ENCODE measurements at places on chromosomes 5 and 9. TPM values are rescaled to one million over a fixed set of nuclear protein-coding genes. Genes with fewer than 3 reads are reported as not detected.

DNA sequence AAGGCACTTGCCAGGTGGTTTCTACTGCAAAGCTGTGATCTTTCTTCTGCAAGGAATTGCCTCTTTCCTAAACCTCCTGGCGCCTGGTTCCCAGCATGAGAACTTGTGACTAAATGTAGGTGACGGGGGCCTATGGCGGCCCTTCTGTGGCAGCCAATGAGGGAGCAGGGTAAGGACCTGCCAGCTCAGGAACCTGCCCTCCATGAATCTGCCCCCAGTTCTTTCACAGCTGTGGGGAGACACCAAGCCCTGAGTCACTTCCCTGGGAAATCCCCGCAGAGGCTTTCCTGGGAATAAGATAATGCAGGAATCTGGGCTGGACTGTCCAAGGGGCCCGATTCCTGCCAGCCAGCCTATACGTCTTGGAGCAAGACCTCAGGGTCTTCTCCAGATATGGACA is 56.7 kb upstream of the CTNNA1 start:
- no peak for DNase-seq

DNA sequence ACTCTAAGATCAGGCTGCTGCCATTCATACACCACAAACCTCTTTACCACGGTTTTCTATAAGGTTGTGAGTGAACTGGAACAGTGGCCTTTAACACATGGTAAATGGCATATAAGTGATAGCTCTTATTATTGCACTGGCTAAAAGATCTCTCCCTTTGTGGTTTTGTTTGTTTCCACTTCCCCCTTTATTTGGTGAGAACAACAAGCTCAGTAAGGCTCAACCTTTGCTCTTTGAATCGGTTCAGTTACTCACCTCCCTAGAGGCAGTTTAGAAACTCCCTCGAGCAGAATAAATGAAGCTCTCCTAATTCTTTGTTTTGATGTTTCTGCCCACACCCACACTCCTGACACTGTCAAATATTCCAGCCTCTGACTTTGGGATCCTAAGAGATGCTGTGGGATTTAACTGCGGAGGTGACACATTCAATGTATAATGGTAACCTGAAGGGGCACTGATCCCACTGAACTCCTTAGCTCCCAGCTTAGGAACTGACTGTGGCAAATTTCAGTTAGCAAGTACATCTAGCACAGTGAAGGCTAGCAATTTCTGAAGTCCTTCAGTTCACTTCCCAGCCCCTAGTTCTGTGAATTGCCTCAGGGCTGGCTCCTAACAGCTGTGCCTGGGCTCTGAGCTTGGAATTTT is 22.5 kb upstream of the RAD23B start:
- no peak for DNase-seq

DNA sequence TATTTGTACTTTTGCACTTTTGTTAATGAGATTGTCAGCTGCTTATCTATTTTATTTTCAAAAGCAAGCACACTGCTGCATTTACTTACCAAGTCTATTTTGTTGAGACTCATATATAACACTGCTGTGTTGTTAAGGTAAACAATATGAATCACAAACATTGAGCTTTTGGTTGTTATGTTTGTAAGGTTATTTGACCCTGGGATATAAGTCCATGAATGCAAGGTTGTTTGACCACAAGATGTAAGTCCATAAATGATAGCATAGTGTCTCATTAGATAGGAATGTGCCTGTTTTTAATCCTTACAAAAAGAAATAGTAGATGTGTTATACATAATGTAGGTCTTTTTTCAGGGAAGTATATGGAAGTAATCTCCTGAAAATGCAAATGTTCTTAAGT is 845.9 kb downstream of the CDH9 start:
- no peak for DNase-seq

- no peak for DNase-seq
Observed at GRCh38 chr9:81373294-81373693, 316.1 kb downstream of the TLE1 start.

DNA sequence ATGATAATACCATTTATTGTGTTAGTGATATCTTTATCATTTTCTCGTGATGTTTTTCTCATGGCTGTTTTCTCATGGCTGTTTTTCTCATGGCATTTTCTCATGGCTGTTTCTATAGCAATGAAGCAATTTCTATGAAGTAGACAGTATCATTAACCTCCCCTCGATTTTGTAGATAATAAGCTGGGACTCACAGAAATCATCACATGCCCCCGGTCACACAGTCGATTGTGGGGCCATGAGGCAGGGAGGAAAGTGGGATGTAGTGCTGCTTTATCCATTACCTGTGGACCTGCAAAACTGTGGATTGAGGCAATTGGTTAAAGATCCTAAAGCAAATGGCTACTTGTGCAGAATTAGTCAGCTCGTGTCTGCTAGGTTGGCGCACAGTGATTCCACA is 47.3 kb downstream of the TGFBI start:
- DNase-seq = no peak

HTR1A gene
- 0.79 TPM for total RNA-seq

ZNF782 gene
- 4.9 TPM for total RNA-seq

DNA sequence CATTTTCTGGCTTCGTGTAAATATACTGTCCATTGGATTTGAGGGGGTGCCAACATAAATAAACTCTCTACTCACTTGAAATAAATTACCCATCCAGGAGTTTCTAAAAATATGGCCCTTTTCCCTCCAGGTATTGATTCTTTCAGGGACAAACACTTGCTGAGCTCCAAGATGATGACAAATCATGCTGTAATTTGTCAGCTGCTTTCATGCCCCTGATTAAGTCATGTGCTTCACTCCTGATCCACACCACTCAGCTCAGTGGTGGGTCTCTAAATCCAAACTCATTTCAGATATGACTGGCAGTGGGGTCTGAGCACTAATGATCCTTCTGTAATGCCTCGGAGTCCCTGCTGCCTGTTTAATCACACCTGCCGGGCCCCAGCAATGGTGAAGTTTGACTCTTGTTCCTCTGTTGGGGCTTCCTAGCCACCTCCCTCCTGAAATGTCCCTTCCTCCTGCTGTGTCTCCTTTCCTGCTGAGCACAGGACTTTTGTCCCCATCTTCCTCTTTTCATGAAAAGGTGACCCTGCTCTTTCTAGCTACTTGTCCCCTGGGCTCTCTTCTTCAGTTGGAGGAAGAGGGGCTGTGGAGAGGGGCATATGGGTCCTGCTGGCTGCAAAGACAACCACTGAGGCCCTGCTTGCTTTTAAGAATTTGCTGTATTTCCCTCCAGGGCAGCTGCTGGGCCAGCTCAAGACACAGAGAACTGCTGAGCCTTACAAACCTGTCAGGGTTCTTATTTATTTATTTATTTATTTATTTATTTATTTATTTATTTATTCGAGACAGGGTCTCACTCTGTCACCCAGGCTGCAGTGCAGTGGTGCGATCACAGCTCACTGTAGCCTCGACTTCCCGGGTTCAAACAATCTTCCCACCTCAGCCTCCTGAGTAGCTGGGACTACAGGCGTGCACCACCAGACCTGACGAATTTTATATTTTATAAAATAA is 200.0 kb downstream of the ATP10B start:
- DNase-seq = no peak

- no peak for DNase-seq
Observed at GRCh38 chr5:14737291-14737690, 72.8 kb downstream of the OTULIN start.

WDR38 gene
- total RNA-seq = not detected

- DNase-seq = no peak
Observed at GRCh38 chr5:62547945-62548630, 30.5 kb upstream of the LRRC70 start.

GRCh38 chr9:5040730-5041389 is 55.8 kb downstream of the JAK2 start:
- DNase-seq = no peak

ADAMTSL2 gene
- total RNA-seq = 0.61 TPM

- DNase-seq = no peak
Observed at GRCh38 chr9:78857373-78858225, 560.7 kb downstream of the PSAT1 start.

FYB1 gene
- total RNA-seq = not detected

DNA sequence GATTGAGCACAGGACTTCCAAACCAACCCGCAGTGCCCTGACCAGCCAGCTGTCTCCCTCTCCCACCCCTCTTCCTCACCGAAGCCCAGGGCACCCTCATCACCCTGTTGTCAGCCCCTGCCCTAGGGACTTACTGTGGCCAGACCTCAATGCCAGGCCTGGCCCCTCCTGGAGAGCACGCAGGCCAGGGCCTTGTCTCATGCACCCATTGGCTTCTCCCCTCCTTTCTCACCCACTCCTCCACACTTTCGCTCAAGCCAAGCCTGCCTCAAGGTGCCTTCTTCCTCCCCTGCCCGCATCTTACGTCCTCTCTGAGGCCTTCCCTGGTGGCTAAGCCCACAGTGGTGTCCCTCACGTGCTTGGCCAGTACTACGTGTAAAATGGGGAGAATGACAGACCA is 33.3 kb upstream of the N4BP3 start:
- DNase-seq = no peak

GRCh38 chr5:179806250-179807048 is at the start of gene MGAT4B:
TSS of gene MGAT4B (minus strand) at chr5:179806866. CDS start at chr5:179806583, 283 bp downstream.
- DNase-seq = peak; percentile 64
